BJ (cell line): ENCODE measurements at places on chromosomes 16 and 17. TPM values are rescaled to one million over a fixed set of nuclear protein-coding genes. Genes with fewer than 3 reads are reported as not detected.

Gene UNC13D
- 0.28 and 0.40 TPM in 2 replicates for polyA plus RNA-seq

DNA sequence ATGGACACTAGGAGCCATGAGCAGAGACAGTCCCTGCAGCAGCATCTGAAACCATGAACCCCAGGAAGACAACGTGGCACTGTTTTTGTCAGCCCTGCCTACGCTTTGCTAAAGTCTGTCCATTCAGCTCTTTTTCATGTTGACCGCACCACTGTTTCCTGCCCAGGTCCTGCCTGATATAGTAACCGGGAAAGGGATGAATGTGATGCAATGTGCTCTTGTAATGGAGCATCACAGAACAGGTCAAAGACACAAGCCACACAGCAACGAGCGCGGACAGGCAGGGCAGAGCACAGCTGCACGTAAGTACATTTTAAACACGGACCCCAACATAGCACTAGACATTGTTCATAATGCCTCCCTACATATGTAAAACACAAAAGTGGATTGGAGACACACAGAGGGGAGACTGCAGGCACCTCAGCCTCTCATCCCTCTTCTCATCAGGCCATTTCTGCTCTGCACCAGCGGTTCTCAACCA is 16.9 kb upstream of the TNFRSF13B start:
- no peak for DNase-seq

- peak; percentile 90 for DNase-seq
These were observed 170.2 kb downstream of the HS3ST3B1 start for GRCh38 chr17:14471052-14471451.

DNA sequence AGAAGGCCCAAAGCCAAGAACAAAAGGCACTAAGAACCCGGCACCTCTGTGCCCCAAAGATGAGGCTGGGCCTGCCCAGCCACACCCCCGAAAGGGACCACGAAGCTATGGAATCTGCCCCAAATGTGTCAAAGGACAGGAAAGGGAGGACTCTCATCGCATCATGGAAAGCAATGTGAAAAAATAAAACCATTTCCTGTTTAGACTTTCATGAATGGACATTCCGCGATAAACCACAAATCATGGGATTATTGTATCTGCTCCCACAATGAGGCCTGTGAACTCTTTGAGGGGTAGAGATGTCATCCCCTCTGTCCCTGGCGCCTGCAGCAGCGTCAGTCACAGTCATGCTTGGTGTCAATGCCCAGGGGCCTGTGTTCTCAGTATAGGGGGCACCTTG is 135.0 kb downstream of the COPRS start:
- DNase-seq = no peak

DNA sequence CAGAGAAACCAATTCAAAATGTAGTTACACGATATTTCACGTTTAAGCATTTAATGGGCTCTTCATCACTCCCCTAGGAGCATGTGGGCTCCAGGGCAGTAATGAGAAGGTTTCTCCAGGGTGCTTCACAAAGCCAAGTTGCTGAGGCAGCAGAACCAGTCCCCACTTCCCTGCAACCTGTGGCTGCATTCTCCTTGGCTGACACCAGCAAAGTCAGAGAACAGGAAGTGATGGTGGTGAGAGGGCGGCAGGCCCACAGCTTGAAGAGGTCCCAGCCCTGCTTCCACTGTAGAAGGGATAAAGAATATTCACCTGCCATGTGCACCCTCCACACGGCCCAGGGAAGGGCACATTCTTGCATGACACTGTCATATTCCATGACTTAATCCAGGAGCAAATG is 133.2 kb downstream of the CBLN1 start:
- no peak for DNase-seq

- peak; percentile 77 for DNase-seq
These were observed at the start of gene ZCCHC14 for GRCh38 chr16:87492721-87493607. ZCCHC14 (minus strand) TSS chr16:87493024; CDS start chr16:87492238, 786 bp downstream.

Gene OTOP3
- polyA plus RNA-seq = not detected in 2 replicates

DNA sequence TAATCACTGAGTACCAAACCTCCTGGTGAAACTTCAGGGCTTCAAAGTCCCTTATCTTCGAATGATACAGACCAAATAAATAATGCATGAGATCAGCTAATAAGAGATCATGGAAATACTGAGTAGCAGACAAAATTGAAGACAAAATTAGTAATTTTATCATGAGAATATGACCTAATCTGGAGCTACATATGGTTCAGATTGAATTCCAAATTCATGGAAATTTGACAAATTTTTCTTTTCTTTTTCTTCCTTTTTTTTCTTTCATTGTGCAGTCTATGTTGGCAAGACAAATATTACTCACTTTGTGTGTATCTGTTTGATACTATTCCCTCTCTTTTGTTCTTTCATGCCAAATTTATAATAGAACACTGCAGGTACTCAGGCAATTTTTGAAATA is 218.1 kb upstream of the KCNJ16 start:
- DNase-seq = no peak

DNA sequence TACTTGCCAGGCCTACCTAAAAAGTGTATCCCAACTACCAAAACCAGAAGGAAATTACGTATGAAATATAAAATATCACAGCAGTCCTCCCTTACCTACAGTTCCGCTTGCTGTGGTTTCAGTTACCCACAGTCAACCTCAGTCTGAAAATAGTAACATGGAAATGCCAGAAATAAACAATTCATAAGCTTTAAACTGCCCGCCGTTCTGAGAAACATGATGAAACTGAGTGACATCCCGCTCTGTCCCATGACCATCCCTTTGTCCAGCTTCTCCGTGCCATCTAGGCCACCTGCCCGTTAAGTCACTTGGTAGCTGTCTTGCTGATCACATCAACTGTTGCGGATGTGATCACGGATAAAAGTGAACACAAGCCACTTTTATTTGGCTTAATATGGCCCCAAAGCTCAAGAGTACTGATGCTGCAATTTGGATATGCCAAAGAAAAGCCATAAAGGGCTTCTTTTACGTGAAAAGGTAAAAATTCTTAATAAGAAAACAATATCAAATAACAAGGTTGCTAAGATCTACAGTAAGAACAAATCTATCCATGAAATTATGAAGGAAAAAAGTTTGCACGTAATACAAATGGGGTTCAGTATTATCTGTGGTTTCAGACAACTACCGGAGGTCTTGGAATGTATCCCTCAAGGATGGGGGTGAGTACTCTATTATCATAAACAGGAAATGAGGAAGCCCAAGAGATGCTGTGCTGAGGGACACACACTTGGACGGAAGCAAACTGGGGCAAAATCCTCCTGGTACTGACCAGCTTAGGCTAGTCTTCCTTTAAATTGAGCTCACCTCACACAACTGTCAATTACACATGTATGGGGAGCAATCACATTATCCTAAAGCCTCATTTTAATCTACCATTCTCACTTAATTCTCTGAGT is 8.2 kb downstream of the USP22 start:
- DNase-seq = no peak

DNA sequence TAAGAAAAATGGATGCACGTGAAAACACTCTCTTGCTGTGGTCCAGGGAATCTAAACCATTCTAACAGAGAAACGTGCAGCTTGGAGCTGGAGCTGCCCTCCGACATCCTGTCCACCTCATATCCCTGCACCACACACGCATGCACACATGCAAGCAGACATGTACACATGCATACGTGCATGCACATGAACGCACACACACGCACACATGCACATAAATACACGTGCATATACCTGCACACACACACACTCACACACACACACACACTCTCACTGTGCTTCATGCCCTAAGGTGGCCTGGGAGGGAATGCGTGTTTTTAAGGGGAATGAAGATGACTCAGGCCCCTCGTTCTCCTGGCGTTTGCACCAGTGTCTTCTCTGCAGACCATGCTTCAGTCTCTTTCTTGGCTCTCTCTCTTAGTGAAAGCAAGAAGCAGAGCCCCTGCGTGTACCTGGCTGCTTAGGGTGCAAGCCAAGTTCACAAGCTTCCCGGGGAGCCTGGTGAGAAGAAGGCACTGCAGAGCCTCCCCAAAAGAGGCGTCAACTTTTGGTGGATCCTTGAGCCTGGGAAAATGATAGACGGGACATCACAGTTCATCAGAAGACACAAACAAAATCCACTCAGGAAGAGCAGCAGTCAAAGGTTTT is 72.8 kb downstream of the GOSR1 start:
- no peak for DNase-seq

DNA sequence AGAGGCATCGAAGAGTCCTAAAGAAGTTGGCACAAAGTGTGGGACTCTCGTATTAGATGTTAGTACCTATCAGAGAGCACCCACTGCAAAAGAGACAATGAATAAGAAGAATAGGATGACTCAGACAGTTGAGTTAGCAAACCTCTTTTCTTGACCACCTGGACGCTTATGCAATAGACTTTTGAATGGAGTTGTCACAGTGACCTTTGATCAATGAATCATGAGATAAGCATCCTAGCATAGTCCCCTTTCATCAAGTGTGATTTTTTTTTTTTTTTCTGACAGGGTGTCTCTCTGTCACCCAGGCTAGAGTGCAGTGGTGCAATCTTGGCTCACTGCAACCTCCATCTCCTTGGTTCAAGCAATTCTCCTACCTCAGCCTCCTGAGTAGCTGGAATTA is 1417.9 kb upstream of the GOT2 start:
- DNase-seq = no peak

Gene NPIPA2
- 0.80 and 1.2 TPM in 2 replicates for polyA plus RNA-seq

DNA sequence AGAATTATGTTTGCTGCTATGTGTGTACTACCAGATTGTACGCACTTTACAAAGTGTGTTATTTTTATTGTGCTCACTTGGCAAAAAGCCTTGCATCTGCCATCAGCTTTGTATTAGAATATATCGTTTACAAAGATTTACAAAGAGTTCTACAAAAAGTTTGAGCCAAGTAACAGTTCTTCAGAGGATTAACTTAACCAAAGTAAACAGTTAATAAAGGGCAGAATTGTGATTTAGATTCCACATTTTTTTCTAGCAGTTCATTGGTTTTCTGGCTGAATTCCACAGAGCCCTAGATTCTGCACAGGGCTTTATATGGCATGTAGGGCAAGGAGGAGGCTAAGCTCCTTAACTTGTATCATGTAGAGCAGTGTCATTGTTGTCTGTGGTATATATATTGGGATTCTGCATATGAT is 29.4 kb downstream of the UTP18 start:
- no peak for DNase-seq

DNA sequence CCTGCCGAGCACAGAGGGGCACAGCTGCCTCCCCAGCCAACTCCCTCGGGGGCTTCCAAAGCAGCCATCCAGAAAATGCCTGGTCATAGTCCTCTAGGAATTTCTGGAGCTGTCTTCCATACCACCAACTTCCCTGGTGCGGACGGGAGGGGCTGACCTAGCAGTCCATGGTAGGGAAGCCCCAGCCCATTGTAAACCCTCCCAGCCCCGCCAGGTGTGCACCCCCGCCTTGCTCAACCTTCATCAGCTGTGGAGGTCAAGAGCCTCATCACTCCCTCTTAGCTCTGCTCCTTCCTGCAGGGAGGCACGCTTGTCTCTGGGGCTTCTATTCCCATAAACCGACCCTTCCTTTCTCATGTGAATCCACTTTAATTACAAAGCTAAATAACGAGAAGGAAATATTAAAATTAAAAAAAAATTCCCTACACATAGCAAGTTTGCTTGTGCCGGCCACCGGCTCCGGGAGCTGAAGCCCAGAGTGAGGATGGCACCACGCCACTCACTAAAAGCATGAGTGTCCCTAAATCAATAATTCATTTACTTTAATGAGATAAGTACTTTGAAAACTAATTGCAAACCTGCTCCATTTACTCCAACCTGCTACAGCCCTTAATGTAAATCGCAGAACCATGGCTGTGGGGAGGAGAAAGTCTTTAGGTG is 181.4 kb downstream of the ENGASE start:
- no peak for DNase-seq

DNA sequence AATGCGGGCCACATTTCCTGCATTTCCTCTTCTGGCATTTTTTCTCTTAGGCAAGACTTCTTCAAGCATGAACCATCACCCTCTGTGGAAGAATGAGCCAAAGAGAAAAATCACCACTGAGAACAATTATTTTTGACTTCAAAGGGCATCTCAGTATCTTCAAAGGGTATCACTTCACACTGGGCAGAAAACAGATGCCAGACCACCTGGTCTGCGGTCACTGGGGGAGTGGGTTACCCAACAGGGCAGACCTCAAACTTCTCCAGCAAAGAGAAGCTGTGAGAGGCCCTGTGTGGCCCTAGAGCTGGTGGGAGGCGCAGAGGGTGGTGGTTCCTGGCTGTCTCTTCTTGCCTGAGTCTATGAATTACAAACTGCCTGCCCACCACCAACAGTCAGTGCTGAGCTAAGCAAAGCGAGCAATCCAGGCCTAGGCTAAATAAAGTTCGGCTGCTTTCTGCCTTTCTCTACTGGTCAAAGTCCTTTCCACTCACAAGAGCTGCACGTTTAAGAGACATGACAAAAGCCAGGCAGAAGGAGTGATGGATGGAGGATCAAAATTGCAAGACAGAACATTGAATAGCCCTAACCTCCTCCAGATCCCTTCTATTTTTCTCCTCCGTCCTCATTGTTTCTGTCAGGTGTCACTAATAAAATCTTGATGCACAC is 602.7 kb upstream of the CDH5 start:
- no peak for DNase-seq

DNA sequence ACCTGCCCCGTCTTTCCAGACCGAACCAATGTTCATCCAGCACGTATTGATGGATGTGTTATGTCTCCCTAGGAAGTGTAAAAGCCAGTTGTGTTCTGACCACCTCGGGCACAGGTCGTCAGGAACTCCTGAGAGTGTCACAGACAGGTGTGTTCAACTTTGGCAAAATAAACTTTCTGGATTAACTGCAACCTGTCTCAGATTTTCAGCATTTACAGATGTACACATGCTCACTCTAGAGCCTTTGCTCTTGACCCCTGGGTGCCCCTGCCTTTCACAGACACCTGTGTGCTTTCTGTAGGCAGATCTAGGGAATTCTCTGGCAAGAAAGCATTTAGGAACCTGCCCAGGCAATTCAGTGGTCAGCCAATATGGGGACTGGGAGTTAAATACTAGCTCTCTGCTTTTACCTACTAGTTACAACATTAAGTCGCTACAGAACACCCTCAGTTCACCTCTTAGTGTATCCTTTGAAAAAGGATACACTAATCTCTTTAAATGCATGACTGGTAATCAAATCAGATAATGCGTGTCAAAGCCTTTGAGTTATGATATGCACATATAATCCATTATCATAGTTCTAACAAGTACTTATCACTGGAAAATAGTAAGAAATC is 188.9 kb downstream of the CPPED1 start:
- no peak for DNase-seq

- no peak for DNase-seq
These were observed 92.6 kb downstream of the DNAH17 start for GRCh38 chr17:78484271-78485246.
